Epithelial cell of proximal tubule (primary cell): ENCODE measurements at places on chromosomes 1 and 21.

GRCh38 chr1:42593486-42594100 is 64.6 kb upstream of the PPIH start:
- no peak for DNase-seq

DNA sequence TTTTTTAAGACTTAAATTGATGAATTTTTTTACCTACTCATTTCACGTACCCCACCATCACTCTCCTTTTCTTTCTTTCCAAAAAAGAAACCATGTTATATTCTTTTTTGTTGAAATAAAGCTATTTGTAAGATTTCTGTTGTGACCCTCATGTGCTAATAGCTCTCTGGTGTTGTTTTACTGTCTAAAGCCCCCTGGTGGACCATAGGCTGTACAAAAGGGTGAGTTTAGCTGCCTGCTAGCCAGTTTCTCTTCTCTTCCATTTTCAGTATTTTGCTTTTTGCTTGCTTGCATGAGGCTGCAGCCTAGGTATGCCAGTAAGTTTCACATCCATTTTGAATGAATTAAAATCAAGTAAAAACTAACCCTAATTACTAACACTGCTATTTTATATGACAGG is 15.6 kb upstream of the VAMP3 start:
- DNase-seq, result no peak

DNA sequence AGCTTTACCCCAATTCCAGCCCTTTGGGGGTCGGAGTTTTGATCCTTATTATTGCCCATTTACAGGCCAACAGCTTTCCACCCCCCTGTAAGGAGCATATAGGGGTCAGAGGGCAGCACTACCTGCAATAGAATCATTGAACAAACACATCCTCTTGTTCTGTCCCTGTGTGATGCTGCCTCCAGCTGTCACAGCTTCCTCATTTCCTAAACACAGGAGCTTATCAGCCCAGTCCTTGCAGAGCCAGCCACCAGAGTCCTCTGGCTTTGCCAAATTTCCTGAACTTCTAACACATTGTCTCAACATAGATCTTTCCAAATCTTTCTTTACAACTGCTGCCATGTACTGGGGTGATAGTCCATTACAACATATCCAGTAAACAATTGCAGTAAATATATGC is 32.8 kb upstream of the PTBP2 start:
- DNase-seq, result no peak

DNA sequence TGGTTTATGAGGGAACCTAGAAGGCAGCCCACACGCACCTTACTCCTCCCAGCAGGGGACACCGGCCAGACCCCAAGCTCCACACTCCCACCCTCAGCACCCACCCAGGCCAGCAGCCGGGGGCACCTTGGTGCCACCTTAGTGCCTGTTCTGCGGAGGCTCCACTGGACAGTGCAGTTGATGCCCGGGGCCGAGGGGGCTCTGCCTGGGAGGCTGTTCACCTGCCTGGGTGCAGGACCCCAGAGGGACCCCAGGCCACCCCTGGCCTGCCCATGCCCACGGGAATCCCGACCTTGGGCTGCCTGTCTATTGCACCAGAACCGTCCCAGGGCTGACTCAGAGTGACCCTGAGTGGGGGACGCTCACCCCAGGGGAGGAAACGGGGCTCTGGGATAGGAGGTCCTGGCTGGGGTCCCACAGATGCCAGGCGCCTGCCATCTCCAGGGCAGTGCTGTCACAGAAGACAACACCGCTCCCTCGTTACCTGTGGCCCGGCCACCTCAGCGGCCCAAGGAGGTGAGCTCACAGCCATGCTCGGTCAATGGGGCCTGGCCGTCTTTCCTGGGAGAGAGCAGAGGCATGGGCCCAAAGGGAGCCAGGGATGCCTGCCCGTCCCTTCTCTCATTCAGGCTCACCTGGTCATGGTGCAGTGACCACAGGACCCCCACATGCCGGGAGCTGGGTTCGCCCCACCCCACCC is 696 bp downstream of the SCNN1D start:
- no peak for DNase-seq

DNA sequence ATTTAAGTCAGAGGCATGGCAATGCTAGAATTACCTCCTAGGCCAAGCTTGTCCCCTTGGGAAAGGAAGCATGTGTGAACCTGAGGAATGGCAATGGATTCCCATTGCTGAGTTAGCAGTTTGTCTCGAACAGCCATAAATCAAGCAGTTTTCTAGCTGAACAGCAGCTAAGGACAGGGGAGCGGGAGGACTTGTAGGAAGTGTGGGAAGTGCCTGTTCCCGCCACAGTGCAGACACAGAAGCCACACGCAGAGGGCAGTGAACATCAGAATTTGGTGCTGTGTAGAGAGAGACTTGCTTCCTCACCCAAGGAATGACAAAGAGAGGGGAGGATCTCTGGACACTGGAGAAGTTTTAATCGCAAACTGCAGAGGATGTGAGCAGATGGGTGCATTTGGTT is 3.8 kb downstream of the PHGDH start:
- DNase-seq, result no peak

GRCh38 chr1:163178628-163179027 is 24.1 kb downstream of the RGS5 start:
- DNase-seq, result no peak
